ENCODE measurements at places on chromosomes 5 and 9.

DNA sequence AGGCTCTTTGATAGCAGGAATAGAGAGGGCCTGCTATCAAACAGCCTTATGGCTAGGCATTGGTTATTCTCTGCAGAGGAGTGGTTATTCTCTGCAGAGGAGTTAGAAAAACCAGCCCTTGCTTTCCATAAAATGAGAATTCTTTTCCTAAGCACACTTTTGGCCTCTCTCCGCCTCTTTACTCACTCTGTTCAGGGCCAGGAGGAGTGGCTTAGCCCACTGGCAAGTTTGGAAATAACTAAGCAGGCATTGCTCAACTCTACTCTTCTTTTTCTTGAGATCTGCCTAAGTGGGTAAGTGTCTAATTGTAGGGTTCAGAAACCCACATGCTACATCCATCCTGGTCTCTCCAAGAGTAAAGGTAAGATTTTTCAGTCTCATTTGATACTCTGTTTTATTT lies 341.7 kb downstream of the KIAA0825 start:
- DNase-seq = no peak

DNA sequence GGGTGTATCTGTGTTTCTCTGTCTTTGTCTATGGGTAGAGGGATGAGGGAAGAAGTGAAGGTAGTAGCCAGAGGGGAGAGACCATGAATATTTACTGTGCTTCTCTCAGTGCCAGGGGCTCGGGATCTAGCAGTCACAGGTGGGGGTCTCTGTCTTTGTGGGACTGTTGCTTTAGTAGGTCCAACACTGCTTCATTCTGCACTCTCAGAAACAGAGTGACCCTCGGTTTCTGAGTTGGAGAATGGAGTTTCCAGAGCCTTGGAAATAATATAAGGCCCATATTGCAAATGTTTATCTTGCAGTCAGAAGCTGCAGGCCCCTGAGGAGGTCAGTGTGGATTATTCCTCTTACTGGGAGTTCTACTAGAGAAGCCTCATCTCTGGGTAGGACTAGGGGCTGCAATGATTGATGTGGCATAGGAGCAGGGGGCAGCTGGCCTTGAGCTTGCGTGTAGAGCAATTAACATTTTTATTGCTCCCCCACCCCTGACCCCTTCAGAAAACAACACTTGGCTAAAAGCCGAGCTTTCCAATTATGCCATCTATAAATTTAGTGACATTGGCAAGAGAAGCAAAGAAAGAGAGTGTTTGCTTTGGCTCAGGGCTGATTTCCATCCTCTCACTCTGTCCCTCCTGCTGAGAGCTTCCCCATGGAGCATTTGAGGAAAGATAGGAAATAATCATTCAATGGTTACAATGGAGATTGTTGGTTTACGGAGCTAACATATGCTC lies 55.0 kb upstream of the TRPC7 start:
- no peak for DNase-seq

- DNase-seq = peak; percentile 87
These were observed 372.2 kb downstream of the TMEM232 start for GRCh38 chr5:110354311-110354710.

- no peak for DNase-seq
These were observed 128.0 kb downstream of the NPR3 start for GRCh38 chr5:32839106-32839505.

GRCh38 chr5:19837536-19838174 lies 150.3 kb downstream of the CDH18 start:
- DNase-seq = peak; percentile 91

DNA sequence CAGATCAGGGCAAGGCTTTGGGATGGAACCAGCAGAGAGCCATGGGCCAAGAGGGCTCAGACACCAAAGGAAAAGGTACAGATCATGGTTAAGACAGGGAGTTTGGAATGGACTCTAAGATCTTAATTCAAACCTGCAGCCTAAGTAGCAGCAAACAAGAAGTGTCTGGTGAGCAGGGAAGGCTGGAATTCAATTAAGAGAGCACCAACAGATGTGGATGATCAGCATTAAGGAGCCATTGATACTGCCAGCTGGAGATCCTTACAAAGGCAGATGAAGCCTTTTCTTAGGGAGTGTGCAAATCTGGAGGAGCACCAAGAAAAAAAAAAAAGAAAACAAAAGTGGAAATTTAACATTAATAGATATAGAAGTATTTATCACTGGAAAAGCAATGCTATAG lies 516.8 kb downstream of the RASEF start:
- no peak for DNase-seq

- no peak for DNase-seq
These were observed 124.4 kb upstream of the MSX2 start for GRCh38 chr5:174599992-174600391.

DNA sequence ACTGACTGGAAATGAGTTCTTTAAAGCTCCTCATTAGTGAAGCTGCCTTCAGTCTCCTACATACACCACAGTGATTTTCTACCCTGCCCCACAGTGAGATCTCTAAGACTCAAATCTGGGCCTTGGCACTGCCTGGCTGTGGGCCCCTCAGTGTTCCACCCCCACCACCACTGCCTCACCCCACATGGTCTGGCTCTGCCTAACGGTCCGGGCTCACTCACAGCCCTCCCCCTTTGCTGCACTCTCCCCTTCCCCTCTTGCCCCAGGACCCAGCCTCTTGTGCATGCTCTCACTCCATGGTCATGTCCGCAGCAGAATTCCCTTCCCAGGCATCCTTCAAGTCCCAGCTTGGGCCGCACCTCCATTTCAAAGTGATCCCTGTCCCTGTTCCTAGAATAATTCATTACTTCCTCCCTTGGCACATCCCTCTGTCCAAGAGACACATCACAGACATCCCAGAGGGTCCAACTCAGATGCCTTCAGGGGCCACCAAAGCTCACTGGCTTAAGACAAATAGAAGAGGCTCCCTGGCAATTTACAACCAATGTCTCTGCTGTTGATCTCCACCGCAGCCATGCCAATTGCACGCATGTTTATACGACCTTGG lies 56.7 kb downstream of the HRH2 start:
- DNase-seq = no peak

DNA sequence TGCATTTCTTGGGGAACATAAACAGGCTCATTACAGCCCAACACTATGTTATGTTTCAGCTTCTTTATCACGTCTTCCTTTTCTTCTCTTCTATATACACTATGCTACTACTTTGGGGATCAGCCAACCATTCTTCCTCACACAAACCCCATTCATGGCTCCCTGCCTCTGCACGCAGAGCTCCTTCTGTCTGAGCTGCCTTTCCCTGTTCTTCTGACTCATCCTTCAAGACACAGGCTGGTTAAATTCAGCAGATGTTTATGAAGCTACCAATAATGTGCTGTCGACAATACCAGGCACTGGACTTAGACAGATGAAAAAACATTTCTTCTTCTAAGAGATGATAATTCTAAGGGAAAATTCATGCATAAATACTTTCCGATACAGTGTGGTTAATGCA lies 102.5 kb upstream of the TXNDC8 start:
- DNase-seq = peak; percentile 91

DNA sequence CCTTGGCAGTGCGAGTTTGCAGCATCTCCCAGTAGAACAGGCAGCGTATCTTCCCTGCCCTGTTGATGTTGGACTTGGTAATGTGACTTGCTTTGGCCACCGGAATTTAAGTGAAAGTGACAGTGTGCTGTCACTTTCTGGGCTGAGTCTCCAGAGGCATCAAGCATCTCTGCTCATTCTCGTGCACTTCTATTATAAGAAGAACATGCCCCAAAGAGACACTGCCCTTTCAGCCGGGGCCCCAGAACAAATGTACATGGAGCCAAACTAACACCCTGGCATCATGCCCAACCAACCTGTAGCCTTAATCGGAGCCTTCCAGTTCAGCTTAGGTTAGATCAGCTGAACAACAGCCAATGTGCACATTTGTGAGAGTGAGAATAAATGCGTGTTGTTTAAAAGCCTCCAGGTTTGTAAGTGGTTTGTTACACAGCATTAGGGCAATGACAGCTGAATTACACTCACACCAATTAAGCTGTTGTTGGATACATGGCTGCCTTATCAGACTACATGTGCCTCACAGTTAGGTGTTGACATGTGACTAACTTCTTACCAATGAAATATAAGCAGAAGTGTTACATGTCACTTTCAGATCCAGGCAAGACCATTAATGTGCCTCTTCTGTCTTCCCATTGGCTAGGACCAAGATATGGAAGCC lies 22.1 kb upstream of the FRMD3 start:
- no peak for DNase-seq

DNA sequence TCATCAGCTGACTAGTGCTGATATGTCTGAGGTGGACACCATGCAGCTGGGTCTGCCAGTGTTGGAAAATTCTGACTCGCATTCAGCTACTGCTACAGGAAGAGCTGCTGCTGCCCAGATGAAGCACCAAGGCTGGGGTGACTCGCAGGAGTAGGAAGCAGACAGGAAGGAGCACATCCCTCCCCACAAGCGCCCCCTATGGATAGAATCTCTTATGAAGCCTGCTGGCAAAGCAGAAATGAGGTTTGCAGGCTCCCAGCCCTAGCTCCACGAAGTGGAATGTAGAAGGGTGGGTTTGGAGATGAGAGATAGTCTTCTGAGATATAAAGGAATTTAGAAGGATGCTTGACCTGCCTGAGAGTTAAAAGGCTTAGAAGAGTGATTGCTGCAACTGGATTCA lies 443.0 kb downstream of the ACTL7B start:
- DNase-seq = peak; percentile 4
